Stimulated activated CD8-positive, alpha-beta memory T cell treated with anti-CD3 and anti-CD28 coated beads, Interleukin-7, amount 100 ng/mL, for 1 hour (primary cell): ENCODE measurements at places on chromosomes 2 and 18.

DNA sequence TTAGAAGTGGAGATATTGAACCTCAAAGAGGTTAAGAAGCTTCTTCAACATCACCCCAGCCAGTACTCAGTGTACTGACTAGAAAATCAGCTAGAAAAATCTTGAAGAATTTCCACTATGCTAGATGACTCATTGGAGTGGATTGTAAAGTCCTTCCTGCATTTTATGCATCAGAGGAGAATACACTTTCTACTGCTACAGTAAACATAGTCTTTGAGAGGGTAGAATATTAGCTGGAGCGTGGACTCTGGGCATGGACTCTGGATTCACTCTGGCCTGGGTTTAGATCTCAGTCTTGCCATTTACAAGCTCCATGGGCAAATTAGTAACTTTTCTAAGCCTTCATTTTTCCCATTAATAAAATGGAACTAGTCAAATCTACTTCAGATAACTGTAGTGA is 215.9 kb downstream of the IRS1 start:
- DNase-seq: no peak

DNA sequence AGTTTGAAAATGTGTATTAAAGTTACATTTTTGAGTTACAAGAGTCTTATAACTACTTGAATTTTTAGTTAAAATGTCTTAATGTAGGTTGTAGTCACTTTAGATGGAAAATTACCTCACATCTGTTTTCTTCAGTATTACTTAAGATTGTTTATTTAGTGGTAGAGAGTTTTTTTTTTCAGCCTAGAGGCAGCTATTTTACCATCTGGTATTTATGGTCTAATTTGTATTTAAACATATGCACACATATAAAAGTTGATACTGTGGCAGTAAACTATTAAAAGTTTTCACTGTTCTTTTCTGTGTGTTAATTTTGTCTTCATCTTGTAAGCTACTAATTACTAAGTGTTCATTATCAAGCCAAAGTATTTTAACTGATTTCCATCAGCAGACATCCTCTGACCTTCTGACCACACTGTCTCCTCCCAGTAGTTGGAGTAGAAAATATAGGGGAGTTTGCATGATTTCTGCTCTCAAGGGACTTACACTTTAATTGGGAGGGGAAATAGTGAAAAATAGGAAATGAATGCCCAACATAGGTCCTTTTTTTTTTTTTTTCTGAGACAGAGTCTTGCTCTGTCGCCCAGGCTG is 4.3 kb downstream of the PMAIP1 start:
- no peak for DNase-seq

DNA sequence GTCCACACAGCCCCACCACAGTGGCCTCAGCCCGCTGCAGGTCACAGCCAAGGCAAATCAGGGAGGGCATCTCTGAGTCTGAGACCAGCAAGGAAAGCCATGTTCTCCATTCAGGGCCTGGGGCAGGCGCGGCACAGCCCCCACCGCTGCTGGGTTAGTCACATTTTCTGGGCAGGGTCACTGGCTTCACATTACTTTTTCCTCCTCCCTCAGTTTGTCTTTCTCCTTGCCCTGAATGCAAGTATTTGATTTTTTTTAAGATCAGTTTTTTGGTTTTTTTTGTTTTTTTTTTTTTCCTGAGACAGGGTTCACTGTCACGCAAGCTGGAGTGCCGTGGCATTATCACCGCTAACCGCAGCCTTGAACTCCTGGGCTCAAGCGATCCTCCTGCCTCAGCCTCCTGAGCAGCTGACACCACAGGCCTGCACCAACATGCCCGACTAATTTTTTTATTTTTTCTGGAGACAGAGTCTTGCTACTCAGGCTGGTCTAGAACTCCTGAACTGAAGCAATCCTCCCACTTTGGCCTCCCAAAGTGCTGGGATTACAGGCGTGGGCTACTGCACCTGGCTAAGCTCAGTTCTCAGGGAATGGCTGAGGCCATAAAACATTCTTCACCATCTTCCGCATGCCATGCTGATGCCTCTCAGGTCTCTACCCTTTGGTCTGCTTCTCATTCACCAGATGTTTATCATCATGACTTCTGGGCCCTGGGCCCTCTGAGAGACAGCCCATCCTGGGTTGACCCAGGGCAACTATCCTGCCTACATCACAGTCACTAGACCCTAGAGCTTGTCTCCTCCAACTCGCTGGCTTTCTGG is 628 bp upstream of the CAPG start:
- no peak for DNase-seq

DNA sequence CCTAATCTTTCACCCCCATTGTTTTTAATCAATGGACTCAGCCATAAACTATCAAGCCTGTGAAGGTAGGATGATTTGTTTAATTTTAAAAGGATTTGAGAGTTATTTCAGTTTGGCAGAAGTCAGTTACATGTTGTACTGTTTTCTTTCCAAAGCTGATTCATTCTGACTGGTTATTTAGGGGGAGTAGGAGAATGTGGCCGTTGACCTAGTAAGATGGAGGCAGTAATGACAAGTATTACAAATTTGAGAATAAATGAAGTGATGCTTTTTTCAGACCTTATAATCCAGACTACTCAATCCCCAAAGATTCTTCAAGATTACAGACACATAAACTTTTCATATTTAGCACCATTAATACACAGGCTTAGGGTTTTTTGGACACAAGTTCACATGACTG is 4.3 kb downstream of the EPHA4 start:
- DNase-seq: no peak

- no peak for DNase-seq
These were observed 86.3 kb downstream of the ZFP36L2 start for GRCh38 chr2:43139996-43140621.

GRCh38 chr2:232502911-232503808 is 15.5 kb upstream of the ECEL1 start:
- no peak for DNase-seq

DNA sequence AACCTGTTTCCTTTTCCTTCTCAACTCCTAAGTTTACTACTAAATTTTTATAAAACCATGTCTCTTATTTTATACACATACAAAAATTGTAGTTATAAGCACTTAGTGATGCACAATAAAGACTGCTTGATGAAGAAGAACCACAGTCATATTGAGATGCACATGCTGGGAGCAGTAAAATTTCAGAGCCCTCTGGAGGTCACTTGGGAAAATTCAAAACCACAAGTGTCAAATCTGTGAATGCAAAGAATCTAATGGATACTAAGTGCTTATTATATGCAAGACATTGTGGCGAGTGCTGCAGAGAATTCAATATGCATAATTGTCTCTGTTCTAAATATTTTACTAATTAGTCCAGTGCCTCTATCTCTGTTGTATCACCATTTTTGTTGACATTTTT is 180.5 kb downstream of the VWC2L start:
- no peak for DNase-seq

GRCh38 chr18:75456199-75456631 is 28.7 kb upstream of the SMIM21 start:
- DNase-seq: no peak

DNA sequence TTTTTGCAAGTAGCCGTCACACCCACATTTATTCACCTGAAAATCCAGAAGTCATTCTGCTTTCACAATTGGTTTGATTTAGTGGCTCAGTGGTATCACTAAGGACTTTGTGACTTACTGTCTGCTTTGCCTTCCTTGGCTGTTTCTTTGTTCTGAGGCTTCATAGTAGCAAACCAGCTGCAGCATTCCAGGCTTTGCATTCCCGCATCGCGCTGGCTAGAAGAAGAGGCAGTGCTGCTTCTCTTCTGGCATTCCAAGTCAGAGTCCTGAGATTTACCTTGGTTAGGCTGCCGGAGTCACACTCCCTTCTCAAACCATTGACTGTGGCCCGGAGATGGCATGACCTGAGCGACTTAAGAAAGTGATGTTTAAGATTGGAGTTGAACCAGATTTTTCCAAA is 35.1 kb downstream of the MYO1B start:
- DNase-seq: no peak

DNA sequence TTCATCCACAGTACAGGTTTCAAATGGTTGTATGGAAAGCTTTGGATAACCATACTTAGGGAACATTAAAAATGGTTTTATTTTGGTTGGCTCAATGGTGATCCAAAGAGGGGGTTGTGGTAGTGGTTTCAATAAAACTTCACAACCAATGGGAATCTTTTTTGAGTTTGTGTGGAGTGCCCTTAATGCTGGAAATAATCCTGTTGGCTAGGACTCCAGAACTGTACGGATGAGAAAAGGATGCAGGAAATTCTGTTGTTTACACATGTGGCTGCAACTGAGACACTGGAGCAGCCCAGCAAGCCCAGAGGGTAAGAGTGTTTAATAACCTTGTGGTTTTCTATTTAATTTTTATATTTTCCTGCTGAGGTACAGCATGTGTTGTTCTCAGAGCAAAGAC is at the start of gene CCDC102B:
TSS of gene CCDC102B (plus strand) at position 210 of the 400 bp plus-strand sequence. CDS start 38,684 bp downstream, outside the sequence.
- DNase-seq: no peak
